ENCODE measurements at places on chromosomes 2 and 18. TPM values are rescaled to one million over a fixed set of nuclear protein-coding genes. Genes with fewer than 3 reads are reported as not detected.

DNA sequence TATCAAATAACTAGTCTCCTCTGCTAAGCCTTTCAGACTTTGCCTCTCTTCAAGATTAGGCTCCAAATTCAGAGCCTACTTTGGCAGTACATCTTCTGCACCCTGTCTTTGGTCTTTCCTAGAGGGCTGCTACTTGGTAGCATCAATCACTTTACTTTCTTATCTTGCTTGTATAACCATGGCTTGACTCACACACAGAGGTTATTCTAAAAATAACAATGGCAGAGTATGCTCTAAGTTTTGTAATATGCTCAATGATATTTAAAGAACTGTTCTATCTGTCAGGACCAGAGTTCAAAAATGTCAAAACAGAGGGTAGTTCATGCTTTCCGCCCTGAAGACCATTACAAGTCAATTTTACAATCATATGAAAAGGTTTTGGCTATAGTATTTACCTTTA, 27.7 kb downstream of the THOC1 start:
- H3K4me3 ChIP-seq, result no peak overlapping the region
- H3K27me3 ChIP-seq, result no peaks in the 10 kb centered on the region
- H3K27ac ChIP-seq, result no peak overlapping the region
- no peaks in the 10 kb centered on the region for H3K4me1 ChIP-seq
- peaks cover 48% of the 10 kb centered on the region for H3K36me3 ChIP-seq
- no peak for DNase-seq

DNA sequence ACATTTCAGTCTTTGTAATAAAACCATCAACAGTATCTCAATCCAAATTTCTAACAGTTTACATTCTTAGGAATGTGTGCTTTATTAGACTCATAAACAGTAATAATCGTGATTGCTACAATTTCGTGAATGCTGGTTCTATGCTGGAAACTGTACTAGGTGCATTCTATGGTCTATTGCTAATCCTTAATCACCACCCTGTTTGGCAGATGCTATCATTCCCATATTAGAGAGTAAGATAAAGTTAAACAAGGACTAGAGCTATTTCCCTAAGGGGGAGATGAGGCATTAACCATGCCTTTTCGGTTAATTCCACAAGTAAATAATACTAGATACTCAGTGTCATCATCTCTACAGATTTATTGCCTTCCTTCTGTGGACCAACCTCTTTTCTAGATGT, 244.0 kb downstream of the PAX3 start:
- H3K36me3 ChIP-seq, result no peaks in the 10 kb centered on the region
- H3K4me1 ChIP-seq, result peaks cover 16% of the 10 kb centered on the region
- no peak overlapping the region for H3K4me3 ChIP-seq
- no peak overlapping the region for H3K27ac ChIP-seq

DNA sequence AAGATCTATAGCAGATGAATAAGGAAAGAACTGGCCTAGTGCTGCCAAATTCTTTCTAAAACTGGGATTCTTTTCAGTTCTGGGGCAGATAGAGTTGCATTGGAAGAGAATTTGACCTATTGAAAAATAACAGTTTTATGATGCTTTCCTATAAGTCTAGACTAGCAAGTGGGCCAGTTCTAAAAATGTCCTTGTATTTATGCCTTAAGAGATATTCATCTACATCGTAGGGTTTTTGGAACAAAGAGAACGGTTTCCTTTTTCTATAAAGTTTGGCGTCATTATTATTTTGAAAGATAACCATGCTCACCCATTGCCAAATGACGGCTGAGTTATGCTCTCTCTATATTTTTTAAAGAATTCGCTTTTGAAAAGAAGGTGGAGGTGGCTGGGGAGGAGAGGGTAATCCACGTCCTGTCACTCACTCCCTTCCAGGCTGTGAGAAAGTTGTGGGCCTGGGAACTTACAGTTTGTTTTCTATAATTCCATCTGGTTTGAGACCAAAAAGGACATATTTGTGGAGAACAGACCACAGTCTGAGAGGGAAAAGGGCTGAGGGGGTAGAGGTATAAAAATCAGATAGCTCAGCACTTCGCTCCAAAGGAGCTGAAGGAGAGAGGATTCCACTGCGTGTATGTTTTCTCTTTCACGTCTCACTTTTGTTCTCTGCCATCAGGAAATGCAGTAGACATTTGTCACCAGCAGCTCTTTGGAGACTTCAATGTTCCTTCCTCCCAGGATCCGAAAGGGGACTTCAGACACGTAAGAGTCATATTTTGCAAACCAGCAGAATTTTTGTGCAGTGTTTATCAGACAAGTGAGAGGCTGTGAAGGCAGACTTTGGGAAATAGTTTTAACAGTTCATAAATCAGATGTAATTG, 281.9 kb upstream of the FN1 start:
- no peak for DNase-seq
- H3K27me3 ChIP-seq, result no peaks in the 10 kb centered on the region
- no peaks in the 10 kb centered on the region for H3K4me1 ChIP-seq
- no peak overlapping the region for H3K27ac ChIP-seq

DNA sequence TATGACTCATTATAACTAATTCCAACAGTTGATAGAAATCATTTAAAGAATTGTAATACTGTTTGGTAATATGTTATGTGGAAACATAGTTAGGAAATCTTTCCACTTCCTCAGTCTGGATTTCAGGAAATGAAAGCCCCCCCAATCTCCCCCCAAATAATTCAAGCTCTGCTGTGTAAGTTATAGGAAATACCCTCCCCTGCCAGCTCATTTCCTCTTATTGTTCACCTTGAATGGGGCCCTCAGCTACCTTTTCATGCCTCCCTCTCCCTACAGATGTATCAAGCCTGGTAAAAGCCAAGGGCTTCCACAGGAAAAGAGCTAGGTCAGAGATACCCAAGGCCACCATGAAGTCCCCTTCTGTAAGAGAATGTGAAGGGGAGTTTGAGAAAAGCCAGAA, 155.5 kb downstream of the CNTNAP5 start:
- DNase-seq, result no peak
- H3K27ac ChIP-seq, result peak overlapping the region; percentile 27
- no peaks in the 10 kb centered on the region for H3K27me3 ChIP-seq
- peaks cover 21% of the 10 kb centered on the region for H3K4me1 ChIP-seq

- H3K4me1 ChIP-seq, result peaks cover 13% of the 10 kb centered on the region
- no peak overlapping the region for H3K4me3 ChIP-seq
- no peaks in the 10 kb centered on the region for H3K36me3 ChIP-seq
- no peak overlapping the region for H3K27ac ChIP-seq
These were observed 228.9 kb downstream of the CELF4 start for GRCh38 chr18:37336568-37337285.

GRCh38 chr18:8703781-8704301, 1.5 kb upstream of the MTCL1 start:
- peak overlapping the region; percentile 80 for H3K4me3 ChIP-seq
- H3K4me1 ChIP-seq, result peaks cover 40% of the 10 kb centered on the region
- H3K27me3 ChIP-seq, result peaks cover 19% of the 10 kb centered on the region

- peaks cover 43% of the 10 kb centered on the region for H3K4me1 ChIP-seq
- H3K4me3 ChIP-seq, result no peak overlapping the region
- H3K36me3 ChIP-seq, result peaks cover 18% of the 10 kb centered on the region
- H3K27ac ChIP-seq, result no peak overlapping the region
- no peak for DNase-seq
- no peaks in the 10 kb centered on the region for H3K27me3 ChIP-seq
These were observed 20.8 kb upstream of the MYO3B start for GRCh38 chr2:170157025-170157684.

DNA sequence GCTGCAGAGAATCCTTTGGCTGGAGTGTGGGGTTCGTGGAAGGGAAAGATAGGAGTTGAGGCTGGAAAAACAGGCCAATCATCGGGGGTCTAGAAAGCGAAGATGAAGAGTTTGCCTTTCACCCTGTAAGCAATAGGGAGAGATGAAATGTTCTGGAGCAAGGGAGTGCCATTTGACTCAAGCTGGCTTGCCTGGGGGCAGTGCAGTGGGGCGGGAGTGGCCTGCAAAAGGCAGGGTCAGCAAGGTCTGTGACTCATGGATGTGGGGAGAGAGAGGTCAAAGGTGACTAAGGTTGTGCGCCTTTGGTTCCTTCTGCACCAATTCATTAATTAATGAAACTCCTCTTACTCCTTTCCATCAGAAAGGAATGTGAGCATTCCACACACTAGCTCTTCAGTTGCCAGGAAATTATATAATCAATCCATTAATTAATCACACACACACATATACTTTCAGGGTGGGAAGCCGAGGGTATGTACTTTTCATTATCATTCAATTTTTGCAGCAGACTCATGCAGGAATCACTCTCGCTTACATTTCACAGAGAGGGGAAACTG, 227.6 kb downstream of the MYCN start:
- no peak overlapping the region for H3K27ac ChIP-seq
- peaks cover 45% of the 10 kb centered on the region for H3K4me1 ChIP-seq
- H3K36me3 ChIP-seq, result no peaks in the 10 kb centered on the region
- no peaks in the 10 kb centered on the region for H3K27me3 ChIP-seq
- no peak for DNase-seq
- no peak overlapping the region for H3K4me3 ChIP-seq

DNA sequence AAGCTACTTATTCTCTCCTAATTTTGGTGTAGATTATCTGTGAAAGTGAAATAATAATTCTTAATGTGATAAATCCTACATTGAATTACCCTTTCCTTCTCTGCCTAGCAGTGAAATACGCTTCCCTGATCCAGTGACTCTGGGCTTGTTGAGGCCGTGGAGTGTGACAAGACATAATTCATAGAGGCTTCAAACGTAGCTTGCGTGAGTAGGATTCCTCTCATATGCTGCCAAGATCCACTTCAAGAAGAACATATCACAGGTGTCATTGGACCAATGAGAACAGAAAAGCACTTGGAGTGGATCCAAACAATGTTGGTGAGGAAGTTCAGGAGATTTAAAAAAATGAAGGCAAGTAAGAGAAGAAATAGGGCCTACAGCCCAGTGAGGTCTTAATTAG, 221.3 kb upstream of the TMEFF2 start:
- no peak for DNase-seq
- no peaks in the 10 kb centered on the region for H3K36me3 ChIP-seq
- H3K4me1 ChIP-seq, result no peaks in the 10 kb centered on the region

DNA sequence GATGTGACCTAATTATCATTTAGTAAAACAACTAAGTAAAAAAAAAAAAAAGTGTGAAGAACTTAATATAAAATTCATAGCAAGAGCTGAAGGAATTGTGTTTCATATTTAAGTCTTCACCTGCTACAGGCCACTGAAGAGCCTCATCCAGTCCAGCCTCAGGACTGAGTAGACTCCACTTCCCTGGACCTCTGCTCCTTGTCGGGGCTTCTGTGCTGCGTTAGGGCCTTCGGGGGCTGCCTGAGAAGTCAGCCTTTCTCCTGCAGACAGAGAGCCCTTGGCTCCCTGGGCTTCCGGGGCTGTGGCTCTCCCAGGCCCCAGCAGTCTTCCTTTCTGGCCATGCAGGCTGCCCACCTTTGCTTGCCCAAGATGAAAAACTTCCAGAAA, 95.5 kb downstream of the MTCL1 start:
- no peak for DNase-seq
- H3K27me3 ChIP-seq, result no peaks in the 10 kb centered on the region
- H3K4me1 ChIP-seq, result peaks cover 60% of the 10 kb centered on the region

DNA sequence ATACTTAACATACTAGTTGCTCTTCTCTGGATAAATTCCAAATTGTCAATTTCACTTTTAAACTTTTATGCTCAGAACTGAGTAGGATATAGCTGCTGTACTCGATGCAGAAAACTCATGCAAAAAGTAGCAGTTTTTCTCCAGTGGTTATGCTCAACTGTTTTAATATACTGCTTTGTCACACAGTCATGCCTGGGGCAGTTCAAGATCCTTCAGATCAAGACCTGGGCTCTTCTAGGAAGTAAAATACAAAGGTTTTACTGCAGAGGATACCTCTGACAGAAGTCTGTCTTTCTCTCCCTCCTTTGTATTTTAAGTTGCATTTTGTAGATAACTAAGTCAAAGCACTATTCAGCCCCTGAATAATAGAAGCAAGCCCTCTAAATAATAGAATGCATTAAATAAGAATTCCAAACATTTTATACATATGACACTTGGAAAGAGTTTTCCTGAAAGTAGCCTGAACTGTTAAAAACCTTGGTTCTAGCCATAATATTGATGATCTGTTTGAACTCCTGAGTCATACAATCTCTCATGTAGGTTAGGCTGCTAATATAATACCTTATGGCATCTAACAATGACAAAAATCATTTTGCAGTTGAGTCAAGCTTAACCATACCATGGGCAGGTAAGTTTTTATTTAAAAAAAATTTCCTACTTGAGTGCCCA, 183.3 kb upstream of the TRIB2 start:
- no peaks in the 10 kb centered on the region for H3K27me3 ChIP-seq
- H3K4me3 ChIP-seq, result no peak overlapping the region
- DNase-seq, result no peak
- H3K36me3 ChIP-seq, result no peaks in the 10 kb centered on the region
- H3K27ac ChIP-seq, result no peak overlapping the region

DNA sequence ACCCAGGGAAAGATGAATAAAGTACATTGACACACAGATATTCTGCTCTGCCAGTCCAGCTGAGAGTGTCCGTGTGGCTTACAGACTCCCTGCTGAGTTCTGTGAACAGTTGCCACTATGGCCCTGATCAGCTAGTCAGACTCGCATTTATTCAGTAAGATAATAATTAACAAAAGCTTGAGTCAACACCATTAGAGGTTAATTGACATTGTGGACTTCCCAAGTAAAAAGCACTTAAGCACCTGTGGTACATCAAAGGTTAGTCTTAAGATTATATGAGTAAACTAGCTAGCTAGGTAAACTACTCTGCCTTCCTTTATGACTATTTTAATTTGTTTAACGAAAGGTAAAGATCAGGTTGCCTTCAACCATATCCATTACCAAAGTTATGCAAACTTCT, 33.7 kb downstream of the ANKRD30B start:
- no peaks in the 10 kb centered on the region for H3K4me1 ChIP-seq
- H3K27ac ChIP-seq, result no peak overlapping the region
- H3K4me3 ChIP-seq, result no peak overlapping the region
- H3K36me3 ChIP-seq, result peaks cover 58% of the 10 kb centered on the region
- peaks cover 3% of the 10 kb centered on the region for H3K27me3 ChIP-seq

GRCh38 chr2:206379886-206380285, 63.4 kb upstream of the ADAM23 start:
- no peaks in the 10 kb centered on the region for H3K4me1 ChIP-seq
- H3K4me3 ChIP-seq, result no peak overlapping the region
- no peaks in the 10 kb centered on the region for H3K27me3 ChIP-seq
- no peak for DNase-seq
- no peak overlapping the region for H3K27ac ChIP-seq
- H3K36me3 ChIP-seq, result peaks cover 10% of the 10 kb centered on the region

GRCh38 chr2:96727431-96727830, 12.4 kb downstream of the LMAN2L start:
- no peak overlapping the region for H3K27ac ChIP-seq
- H3K27me3 ChIP-seq, result no peaks in the 10 kb centered on the region
- H3K4me3 ChIP-seq, result no peak overlapping the region
- H3K4me1 ChIP-seq, result no peaks in the 10 kb centered on the region
- DNase-seq, result no peak
- peaks cover 45% of the 10 kb centered on the region for H3K36me3 ChIP-seq

- H3K4me3 ChIP-seq, result no peak overlapping the region
- H3K36me3 ChIP-seq, result no peaks in the 10 kb centered on the region
- no peaks in the 10 kb centered on the region for H3K27me3 ChIP-seq
- no peak overlapping the region for H3K27ac ChIP-seq
- H3K4me1 ChIP-seq, result peaks cover 19% of the 10 kb centered on the region
These were observed 33.4 kb upstream of the SEMA4C start for GRCh38 chr2:96903318-96903717.

Gene ATP6V1B1
- not detected for total RNA-seq

Gene SIX2
- total RNA-seq, result 1.5 TPM

Gene CERKL
- total RNA-seq, result not detected

Gene ECEL1
- total RNA-seq, result 21.9 TPM

Gene DSC2
- 29.8 TPM for total RNA-seq

Gene MC4R
- total RNA-seq, result not detected

Gene ALLC
- not detected for total RNA-seq

All from WTC11 (cell line).